ENCODE measurements at places on chromosomes 3 and 15.

GRCh38 chr3:30693470-30694120 is 87.2 kb downstream of the TGFBR2 start:
- peak; percentile 16 for DNase-seq

DNA sequence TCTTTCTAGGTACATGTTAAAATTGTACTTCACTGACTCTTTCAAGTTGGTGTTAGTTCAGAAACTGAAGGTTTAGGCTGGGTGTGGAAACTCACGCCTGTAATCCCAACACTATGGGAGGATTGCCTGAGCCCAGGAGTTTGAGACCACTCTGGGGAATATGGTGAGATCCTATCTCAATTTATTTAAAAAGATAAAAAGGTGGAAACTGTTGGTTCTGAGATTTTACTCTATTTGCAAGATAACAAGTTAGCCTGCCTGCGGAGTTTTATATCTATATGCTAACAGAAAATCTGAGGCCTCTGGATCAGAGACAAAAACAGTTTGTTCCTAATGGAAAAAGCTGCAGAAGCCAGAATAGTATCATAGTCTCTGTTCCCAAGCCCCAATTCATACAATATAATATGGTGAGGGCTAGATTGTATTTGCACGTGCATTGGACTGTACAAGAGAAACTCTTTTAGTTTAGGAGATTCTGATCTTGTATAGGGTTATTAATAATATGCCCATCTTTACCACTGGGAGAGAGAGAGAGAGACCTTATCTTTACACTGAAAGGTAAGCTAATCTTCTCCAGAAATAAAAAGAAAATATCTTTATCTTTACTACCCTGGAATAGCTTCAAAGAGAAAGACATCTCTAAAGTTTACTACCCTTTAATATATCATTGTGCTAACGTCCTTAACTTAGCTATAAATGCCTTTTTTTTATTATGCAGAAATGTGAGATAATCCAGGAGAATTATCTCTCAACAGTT is 1267.6 kb downstream of the OTOL1 start:
- DNase-seq: no peak

DNA sequence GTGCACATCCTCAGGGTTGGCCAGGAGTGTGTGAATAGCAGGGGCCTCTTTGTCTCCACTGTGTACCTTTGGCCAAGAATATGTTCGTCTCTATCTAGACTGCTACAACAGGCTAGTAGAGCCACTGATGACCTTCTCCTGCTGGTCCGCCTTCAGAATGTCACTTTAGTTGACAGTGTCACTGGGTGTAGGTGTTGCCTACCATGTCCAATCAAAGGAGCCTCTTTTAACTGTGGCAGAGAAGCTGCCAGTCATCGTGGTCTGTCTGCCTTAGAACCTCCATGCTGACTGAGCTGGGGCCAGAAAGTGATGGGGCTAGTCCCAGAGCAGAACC is 40.1 kb downstream of the OXSR1 start:
- DNase-seq: no peak

GRCh38 chr15:36008719-36009118 is 462.8 kb upstream of the DPH6 start:
- no peak for DNase-seq

- DNase-seq: no peak
These were observed 50.7 kb downstream of the TFG start for GRCh38 chr3:100759950-100760349.

GRCh38 chr3:181336597-181336996 is 347.1 kb upstream of the DNAJC19 start:
- no peak for DNase-seq

- DNase-seq: no peak
These were observed at the start of gene GRAMD2A for GRCh38 chr15:72197460-72198355. TSS of gene GRAMD2A (minus strand) at chr15:72197787.

DNA sequence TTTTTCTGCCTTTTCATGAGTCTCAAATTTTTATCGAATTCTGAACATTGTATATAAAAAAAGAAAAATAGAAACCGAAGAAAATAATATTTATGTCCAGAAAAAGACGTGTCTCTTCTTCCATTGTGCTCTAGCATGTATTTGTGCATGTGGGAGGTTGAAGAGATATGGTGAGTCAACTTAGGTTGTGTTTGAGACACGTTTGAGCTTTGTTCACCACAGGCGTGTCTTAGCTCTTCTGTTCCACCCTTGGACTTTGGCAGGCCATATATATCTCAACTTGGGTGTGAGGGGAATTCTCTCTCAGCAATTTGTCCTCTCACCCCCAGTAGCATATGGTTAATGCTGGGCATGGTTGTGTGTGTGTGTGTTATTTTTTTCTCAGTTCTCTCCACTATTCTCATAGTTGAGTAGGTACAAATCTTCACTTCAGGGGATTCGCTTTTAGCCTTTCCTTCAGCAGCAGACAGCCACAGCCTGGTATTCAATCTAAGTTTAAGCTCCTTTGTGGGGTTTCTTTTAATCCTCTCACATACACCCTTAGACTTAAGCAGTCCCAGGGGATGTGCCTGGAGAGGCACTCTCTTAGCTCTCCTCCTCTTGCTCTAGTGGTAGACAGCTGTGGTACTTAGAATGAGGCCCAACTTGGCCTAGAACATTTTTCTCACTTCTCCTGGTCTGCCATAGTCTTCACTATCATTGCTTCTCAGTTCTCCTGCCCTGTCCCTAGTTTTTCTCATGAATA is 286.5 kb upstream of the RBMS3 start:
- no peak for DNase-seq

DNA sequence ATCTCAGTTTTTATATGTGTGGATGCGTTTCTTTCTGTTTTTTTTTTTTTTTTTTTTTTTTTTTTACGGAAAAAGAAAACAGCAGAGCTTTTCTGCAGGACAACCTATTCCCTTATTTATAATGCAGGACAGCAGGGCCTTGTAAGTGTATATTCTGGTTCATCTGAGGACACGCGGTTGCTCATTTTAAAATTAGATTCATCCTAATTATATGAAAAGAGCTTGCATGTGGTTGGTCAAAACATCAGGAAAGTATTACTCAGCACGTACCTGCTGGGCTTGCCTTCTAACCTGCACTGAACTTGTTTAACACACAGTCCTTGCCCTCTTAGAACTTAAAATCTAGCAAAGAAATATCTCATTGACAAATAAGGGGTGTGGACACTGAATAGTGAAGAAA is 13.5 kb downstream of the THRB start:
- no peak for DNase-seq

DNA sequence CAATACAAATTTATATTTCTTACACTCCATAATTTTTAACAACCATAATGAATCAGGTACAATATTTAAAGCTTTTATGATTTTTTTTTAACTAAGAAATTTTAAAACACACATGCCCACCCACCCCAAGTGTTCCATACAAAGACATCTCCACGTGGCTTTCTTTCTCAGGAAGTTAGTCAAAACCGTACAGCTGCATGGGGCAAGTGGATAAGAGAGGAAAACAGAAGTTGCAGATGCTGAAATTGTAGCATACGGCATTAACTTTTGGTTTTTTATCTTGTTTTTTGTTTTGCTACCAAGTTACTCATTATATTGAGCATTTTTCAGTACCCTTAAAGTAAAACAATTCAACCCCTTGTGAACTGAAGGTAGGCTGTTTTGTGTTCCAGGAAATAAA is 14.8 kb downstream of the GNB4 start:
- DNase-seq: no peak

- no peak for DNase-seq
These were observed 70.0 kb downstream of the MITF start for GRCh38 chr3:69809076-69809835.

- DNase-seq: no peak
These were observed 22.3 kb downstream of the KCNAB1 start for GRCh38 chr3:156142702-156143101.

DNA sequence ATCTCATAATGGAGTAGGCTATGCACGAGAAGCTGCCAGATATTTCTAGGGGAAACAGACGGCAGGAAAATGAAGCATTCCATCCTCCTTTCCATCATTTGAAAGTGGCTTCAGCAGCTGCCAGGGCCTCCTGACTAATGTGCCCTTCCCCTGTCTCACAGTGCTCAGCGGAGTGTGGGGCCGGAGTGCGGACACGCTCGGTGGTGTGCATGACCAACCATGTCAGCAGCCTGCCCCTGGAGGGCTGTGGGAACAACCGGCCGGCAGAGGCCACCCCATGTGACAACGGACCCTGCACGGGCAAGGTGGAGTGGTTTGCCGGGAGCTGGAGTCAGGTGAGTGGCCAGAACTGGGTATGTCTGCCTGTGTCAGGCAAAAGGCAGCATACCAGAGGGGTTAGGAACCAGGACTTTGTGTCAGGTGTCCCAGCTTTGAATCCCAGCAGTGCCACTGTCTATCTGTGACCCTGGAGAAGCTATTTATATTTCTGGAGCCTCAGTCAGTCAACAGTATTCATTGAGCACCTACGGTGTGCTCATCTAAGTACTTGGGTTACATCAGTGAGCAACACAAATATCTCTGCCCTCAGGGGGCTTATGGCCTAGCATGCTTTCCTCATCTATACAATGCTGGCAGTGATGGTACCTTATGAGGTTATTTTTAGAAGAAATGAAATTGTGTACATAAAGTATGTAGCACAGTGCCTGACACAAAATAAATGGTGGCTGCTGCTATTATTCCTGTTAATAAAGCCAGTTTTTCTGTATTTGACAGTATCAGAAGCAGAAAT is 52.4 kb upstream of the NR2E3 start:
- no peak for DNase-seq

- no peak for DNase-seq
These were observed 1.4 kb downstream of the STARD9 start for GRCh38 chr15:42576776-42577175.

DNA sequence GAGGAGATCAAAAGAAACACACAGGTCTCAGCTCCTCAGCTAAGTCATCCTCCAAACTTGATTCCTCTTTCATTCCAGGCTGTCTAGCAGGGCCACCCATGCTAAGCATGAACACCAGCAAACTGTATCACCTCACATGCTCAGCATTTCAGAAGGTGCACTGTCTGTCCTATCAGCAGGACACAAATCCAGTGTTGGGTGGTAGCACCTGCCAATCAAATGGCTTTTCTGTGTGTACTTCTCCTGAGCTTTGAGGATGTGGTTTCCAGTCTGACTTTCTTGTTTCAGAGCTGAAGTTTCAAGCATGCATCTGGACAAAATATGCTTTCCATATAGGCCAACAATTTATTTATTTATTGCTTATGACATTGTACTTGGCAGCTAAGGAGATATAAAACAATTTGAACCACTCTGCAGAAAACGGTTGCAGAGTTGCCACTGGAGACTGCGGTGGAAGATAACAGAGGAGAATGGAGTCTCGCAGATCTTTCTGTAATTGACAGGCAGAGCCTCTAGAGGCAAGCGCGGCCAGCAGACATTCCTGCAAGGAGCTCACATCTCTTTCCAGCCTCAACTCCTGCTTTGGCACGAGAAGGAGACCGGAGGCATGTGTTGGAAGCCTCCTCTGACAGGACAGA is 167.1 kb upstream of the WNT5A start:
- DNase-seq: no peak

DNA sequence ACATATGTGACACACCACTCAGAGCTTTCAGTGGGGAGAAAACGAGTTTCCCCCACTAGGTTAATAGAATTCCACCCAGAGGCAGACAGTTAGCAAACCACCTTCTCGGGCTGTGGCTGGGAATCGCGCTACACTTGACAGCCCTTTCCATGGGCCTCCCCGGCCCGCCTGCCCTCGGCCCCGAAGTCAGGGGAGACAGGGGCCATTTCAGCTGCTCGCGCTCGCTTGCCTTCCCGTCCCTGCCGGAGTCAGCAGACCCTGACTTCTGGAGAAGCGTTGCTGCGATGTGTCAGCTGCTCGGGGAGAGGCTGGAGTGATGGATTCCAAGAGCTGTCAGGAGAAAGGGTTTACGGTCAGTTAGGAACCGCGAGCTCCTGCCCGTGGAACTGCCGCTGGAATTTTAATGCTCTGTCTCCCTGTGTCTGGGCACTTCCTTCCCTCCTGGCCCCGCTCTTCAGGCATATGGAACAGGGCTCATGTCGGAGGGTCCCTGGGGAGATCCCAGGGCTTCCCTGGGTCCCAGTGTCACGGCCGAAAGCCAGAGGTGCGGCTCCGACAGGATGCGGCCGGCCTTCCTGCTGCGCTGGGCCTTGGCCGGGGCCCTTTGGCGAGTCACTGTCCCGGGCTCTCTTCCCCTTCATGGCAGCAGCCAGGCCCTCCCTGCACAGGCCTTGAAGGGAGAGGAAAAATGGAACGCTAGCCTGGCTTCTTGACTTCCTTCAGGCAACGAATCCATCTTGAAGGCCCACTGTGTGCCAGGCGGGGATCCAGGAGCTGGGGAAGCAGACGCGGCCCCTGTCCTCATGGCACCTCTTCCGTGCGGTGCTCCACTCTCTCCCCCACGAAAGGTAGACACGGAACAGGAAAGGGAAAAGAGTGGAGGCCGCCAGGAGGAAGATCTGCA is 38.4 kb upstream of the VPS8 start:
- no peak for DNase-seq

GRCh38 chr15:81373176-81373575 is 837 bp downstream of the TMC3 start:
- no peak for DNase-seq

DNA sequence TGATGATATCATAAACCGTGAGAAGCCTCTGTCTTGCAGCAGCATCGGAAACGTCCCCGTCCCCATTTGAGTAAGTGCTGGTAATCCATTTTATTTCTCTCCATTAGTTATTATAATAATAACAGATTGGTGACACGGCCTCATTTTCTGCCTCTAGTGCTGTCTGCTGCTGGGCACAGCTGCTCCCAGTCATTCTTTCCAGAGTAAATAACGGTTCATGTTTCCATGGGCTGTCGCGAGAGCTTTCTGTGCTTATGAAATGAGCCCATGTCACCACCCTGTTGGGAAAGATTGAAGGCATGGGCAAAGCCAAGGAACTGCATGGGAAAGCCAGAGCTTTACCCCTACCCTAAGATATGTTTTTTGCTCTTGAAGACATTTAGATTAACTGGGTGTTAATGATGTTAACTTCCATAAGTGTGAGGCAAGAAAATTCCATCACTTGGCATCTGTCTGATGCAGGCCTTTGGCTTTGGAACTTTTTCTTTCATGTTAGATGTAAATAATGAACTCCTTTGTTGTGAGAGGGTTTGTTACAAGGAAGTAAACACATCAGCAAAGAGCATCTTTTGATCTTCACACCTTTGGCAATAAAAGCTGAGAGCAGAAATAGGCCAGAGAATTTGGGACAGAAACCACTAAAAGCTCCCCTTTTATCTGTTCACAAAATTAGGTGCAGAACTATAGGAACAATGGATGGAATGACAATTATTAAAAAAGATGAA is 141.8 kb downstream of the FILIP1L start:
- no peak for DNase-seq
